Stimulated activated CD4-positive, alpha-beta T cell treated with anti-CD3 and anti-CD28 coated beads, Interleukin-1b, Interleukin-23, amount 100 ng/mL, for 48 hours (primary cell): ENCODE measurements at places on chromosomes 2 and 18.

GRCh38 chr2:76197428-76197827, 486.7 kb upstream of the GCFC2 start:
- DNase-seq, result no peak

GRCh38 chr2:216633616-216634369, 573 bp downstream of the IGFBP2 start:
- DNase-seq, result no peak

DNA sequence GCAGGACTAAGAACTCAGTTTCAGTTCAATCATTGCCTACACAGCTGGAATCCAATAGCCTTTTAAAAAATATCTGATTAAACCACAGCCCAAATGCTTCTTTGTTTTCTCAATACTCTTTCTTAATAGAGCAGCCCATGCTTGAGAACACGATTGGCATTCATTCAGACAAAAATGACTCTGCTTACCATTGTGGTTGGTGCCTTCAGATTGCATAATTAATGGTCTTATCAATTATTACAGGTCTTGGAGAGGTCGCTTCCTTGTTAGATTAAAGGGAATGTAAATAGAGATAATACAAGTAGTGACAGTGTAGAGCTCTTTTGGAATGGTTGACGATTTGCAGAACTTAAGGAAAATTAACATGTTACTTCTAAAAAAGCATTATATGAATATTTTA, 107.2 kb downstream of the RNF152 start:
- DNase-seq, result no peak

GRCh38 chr18:58565021-58565420, 63.9 kb downstream of the ALPK2 start:
- DNase-seq, result no peak

- no peak for DNase-seq
These were observed 1.4 kb upstream of the IDH1 start for GRCh38 chr2:208256192-208256782.

DNA sequence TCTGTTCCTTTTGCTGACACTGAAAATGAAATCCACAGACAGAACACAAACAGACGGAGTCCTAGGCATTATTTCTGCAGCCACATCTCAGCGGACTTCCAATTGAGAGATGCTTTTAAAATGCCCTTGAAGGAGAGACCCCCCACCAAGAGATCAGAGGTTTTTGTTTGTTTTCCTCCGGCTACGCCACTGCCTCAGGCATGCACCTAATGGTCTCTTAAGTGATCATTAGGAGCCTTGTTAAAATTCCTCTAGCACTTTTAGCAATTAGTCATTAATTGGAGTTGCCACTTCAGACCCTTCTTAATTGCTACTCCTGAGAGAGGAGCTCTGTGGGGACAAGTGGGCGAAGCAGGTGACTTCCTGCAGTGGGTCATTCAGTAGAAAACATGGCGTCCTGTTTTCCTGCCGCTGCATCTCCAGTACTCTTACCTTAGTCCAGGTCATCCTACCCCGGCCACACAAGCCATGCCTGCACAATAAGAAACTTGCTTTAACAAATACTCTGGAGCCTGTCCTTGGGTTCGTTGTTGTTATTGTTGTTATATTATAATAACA, 257.7 kb upstream of the CHAC2 start:
- DNase-seq, result no peak

DNA sequence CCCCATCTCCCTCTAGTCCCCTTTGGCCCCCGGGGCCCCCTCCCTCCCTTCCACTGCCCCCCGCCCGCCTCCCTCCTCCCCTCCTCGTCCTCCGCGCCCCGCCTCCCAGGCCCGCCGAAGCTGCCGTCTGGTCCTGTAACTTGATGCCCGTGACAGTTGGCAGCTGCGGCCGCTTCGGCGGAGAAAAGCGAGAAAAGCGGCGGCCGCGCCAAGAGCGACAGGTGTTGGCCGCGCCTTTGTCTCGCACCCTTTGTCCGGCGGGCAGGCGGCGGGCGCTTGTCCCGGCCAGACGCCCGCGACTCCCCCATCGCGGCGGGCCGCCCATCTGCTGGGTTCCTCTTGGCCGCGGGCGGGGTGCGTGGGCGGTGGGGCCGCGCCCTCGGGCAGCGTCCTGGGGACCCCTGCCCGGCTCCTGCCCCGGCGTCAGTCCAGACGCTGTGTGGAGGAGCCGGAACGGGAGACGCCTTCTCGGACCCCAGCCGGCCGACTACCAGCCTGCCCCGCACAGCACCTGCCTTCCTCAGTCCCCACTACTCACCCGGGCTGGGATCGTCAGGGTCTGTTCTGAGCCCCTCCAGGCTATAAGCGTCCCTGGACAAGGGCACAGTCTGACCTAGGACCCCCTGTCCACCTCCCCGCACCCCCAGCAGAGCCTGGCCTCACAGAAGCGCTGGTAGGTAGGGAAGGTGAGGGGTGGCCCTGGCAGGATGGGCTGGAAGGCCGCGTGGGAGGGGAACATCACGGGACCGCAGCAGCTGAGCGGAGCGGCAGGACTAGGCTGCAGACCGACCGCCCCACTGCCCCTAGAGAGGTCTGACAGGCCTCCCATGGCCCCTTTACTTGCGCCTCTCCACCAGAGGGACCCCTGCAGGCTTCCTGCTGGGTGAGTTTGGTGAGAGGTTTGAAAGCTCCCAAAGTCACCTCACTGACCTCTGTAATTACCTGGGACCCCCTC, 1.2 kb upstream of the HES6 start:
- no peak for DNase-seq

- no peak for DNase-seq
These were observed 166.3 kb upstream of the NYAP2 start for GRCh38 chr2:225233234-225233633.

GRCh38 chr2:75595541-75596395, 35.0 kb upstream of the EVA1A start:
- no peak for DNase-seq

DNA sequence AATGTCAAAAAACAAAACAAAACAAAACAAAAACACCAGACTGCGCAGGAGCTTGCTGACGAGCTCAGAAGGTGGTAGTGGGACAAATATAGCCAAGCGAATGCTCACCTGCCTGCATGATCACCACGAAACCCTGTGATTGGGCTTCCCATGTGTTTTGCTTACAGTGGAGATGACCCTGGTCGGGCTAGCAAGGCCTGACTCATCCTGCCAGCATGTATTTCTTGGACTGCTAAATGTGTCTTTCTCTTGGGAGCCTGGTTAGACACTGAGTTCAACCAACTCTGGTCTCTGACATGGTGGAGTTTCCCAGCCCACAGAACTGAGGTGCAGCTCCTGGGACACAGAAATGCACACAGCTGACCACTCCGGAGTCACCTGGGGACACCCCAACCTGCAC, 30.7 kb upstream of the DUSP2 start:
- no peak for DNase-seq

GRCh38 chr2:197191940-197192322, 118.6 kb downstream of the ANKRD44 start:
- peak; percentile 41 for DNase-seq

DNA sequence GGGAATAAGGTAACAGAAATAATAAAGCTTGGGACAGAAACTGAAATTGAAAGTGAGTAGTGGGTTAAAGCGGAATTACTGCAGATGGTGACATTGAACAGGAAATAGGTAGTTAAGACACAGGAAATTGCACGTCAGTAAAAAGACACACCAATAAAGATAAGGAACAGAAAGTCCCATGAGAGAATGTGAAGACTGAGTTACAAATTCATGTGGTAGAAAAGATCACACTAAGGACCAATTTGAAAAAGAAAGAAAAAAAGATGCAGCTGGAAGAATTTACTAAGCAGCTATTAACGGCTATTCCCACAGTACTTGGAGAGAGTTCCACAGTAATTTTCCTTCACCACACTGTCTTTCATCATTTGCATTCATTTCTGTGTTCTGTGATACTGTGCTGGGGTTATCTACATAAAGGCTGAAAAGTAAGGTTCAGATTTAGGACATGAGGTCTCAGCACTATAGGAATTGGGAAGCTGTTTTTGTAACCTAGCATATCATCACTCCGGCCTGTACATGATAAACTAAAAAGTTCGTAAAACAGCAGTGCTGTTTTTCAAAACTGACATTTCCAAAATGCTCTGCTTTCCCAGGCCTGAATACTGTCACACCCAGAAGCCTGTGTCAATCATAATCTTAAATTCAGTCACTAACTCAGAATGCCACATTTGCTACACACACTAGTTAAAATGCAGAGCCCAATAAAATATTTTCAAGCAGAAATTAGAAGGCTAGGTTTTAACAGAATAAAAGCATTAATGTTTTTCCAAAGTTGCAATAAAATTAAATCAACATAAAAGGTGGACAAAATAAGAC, 42.9 kb downstream of the SRBD1 start:
- no peak for DNase-seq

GRCh38 chr2:74019516-74019915, 34.8 kb downstream of the TET3 start:
- DNase-seq, result no peak

DNA sequence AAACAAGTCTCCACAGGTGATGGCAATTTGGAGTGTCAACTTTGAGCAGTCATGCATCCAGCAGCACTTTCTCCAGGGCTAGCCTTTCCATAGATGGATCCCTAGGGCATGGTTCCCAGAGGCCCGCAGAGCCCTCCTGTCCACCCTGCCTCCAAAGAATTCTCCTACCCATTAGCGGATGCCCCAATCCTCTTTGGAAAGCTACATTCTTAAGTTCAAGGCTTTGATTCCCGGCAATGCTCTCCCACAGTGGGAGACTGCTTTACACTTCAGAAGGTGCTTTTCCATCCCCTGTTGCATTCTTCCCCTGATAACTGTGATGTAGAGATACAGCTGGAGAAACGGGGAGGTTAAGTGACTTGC, 61.3 kb downstream of the ACAA2 start:
- no peak for DNase-seq

DNA sequence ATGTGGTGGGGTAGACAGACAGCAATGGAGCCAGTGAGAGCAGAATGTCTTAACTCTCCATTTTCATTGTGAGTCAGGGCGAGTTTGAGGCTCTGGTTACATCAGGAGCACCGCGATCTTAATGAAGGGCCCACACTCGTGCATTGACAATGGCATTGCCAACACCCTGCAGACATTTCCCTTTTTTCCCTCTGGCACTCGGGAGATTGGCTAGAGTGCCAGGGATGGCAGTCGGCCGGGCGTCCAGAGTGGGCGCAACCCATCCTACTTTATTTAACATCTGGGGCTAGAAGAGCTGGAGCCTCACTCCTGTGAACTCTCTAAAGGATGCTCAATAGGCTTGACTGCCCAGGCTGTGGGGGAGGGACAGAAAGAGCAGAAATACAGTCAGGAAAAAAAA, 9.7 kb downstream of the PROKR1 start:
- peak; percentile 29 for DNase-seq
